Mammary epithelial cell (primary cell): ENCODE measurements at places on chromosomes 6 and 20.
A peak's percentile ranks its signal among the peaks of the same experiment; 100 is the strongest.

DNA sequence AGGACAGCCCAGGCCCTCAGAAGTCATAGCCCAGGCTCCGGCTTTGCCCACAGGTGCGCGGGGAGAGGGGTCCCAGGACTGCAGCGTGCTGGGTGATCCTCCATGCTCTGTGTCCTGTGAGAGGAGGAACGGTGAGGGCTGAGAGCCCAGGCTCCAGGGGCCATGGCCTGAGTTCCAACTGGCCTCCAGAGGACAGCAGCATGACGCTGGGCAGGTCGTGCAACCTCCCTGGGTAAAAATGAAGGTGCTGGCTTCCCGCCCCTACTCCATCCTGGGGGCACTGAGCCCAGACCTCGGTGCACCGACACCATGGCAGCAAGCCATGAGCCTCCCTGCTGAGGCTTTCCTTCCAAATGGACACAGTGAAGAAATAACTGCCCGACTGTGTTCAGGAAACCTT is 305.4 kb downstream of the TAF4 start:
- no peak for DNase-seq

DNA sequence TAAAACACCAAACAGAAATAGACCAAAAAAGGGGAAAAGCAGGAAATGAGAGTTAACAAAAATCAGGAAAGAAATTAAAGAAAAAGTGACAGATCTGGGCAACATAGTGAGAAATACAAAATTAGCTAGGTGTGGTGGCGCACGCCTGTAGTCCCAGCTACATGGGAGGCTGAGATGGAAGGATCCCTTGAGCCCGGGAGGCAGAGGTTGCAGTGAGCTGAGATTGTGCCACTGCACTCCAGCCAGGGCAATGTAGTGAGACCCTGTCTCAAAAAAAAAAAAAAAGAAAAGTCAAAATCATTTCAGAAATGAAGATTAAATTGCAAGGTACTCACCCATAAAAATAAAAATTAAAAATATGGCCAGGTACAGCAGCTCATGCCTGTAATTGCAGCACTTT is 13.0 kb upstream of the GRM4 start:
- no peak for DNase-seq

DNA sequence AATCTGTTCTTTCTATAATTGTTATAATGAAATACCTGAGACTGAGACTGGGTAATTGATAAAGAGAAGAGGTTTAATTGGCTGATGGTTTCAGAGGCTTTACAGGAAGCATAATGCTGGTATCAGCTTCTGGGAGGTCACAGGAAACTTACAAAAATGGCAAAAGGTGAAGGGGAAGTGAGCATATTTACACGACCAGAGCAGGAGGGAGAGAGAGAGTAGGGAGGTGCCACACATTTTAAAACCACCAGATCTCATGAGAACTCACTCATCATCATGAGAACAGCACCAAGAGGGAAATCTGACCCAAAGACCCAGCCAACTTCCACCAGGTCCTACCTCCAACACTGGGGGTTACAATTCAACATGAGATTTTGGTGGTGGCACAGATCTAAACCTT is 2.6 kb upstream of the SIRPB1 start:
- no peak for DNase-seq

DNA sequence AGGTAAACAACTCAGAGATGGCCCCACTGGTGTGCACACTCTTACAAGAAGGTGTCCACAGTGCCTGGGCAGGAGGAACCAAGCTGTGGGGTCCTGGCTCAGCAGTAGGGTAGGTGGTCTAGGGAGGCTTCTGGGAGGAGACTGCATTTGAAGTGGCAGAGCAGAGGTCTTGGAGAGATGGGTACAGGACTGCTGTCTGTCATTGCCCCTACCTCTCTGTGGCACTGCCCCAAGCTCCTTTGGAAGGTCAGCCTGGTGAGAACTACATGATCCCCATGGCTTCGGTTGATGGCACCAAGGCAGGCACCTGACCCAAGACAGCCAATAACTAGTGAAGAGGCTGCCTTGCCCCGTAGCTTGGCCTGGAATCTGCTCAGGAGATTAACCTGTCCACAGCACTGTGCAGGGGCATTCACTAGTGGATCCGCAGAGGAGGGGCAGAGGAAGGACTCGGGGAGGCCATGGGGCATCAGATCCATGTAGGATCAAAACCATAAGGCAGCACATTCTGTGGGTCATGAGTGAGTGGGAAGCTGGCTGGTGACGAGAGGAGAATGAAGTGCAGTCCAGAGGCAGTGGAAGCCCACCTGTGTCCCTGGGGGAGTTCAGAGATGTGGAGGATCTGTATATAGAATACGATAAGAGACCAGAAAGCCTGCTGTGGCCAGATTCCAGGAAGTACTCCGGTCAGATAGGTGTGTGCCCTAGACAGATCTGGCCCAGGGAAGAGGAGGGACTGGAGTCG is 162.0 kb downstream of the GRM4 start:
- DNase-seq = no peak

DNA sequence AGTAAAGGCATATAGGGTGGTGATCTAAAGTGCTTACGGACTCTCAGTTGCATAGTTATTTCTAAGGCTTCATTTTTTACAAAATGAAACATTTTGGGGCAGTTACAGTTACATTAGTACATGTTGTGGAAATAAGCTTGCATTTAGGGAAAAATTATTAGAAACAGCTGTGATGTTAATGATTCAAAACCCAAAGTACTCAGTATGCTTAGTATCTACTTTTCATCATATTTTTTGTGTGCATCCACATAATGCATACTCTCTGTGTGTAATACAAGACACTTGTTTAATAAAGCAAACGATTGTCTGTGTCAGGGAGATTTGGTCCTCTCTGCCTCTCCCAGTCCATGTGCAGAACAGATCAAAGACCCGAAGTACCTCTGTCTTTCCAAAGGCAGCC is 11.4 kb upstream of the TBX18 start:
- no peak for DNase-seq

GRCh38 chr6:93164781-93165180 is 254.6 kb downstream of the EPHA7 start:
- no peak for DNase-seq

GRCh38 chr6:43855247-43855646 is 85.2 kb downstream of the VEGFA start:
- DNase-seq = no peak

DNA sequence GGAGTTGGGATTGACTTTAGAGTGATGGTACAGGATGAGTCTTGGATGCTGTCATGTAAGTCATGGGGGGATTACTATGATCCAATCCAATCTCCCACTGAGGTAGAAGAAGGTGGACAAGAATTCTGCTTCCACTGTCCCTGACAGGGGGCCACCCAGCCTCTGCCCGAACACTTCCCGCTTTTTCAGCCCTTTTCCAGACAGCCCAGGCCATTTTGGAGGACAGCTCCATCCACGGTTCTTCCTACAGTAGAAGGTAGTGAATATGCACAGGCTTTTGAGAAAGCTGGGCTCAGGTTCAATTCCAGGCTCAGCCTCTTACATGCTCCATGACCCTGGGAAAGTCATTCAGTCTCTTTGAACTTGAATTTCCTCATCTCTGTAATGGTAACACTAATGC is 31.0 kb downstream of the TRERF1 start:
- no peak for DNase-seq

GRCh38 chr6:133595111-133595761 is 293.7 kb upstream of the TCF21 start:
- DNase-seq = no peak

GRCh38 chr6:129314575-129314974 is 395.4 kb downstream of the ARHGAP18 start:
- DNase-seq = no peak

- DNase-seq = peak; percentile 89
Observed at GRCh38 chr6:140921366-140922226, 1211.1 kb upstream of the GJE1 start.

- no peak for DNase-seq
Observed at GRCh38 chr6:43171707-43172103, 636 bp downstream of the SRF start.

GRCh38 chr20:6766433-6766832 is 1.1 kb upstream of the BMP2 start:
- no peak for DNase-seq

DNA sequence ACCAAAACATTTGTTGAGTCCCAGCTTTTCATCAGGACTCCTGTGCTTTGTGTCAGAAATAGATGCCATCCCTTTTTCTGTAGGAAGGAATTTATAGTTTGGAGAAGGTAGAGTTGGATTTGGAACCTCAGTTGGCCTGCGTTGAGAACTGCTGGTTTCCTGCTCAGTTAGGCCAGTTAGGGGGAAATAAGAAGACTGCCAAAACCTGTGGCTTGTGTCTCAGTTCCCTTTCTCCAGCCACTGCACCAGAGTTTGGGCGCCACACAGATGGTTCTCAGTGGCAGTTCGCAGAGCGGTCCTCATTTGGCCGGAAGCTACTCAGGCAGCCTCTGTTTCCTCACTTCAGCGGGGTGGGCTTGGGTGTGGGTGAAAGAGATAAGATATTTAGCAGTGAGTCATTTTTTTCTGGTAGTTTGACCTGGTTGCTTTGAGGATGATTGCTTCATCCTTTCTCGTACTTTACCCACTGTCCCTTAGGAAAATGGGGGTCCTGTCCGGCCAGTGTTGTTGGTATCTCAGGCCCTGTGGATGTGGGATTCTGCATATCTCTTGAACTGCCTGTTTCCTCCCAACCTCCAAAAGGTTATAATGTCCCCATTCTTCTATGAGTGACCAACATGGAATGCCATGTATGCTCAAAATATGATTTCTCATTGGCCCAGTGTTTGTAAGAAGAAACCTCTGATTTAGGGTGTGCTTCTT is 53.7 kb downstream of the JARID2 start:
- DNase-seq = no peak

- no peak for DNase-seq
Observed at GRCh38 chr6:137800762-137801161, 66.3 kb upstream of the TNFAIP3 start.
